Activated CD8-positive, alpha-beta memory T cell treated with anti-CD3 and anti-CD28 coated beads, Interleukin-2, amount 50 U/mL, for 48 hours (primary cell): ENCODE measurements at places on chromosomes 1 and 21.
A peak's percentile ranks its signal among the peaks of the same experiment; 100 is the strongest.

DNA sequence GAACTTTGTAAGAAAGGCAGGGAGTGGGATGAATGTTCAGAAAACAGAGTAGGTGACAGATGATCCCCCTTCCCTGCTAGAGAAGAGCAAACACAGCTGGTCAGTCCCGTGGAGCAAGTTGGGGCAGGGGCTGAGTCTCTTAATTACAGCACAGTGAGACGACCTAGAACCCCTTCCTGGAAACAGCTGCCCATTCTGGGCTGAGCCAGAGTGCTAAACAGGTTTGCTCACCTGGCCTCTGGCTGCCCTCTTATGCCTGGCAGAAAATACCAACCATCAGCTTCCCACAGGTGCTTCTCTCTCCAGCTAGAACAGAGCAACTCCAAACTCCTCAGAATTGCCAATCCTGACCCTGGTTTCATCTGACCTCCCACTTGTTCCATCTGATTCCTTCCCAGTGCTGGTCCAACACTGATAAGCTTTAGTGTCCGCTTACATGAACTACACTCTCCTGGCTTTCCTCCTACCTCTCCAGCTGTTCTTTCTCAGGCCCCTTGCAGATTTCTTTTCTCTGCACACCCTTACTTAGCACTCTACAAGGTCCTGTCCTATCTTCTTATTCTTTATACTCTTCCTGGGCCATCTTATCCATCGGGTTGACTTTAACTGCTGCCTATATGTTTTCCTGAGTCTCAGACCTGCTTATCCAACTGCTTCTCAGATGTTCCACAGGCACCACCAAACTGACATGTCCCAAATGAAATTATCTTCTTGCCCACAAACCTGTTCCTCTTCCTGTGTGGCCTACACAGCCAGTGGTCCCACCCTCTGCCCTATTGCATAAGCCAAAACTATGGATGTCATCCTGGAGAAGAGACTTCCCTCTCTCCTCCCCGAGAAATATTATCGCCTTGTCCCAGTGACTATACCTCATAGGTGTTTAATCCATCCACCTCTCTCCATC, 22.6 kb upstream of the COL9A2 start:
- DNase-seq = peak; percentile 47

- peak; percentile 80 for DNase-seq
Observed at GRCh38 chr1:12059722-12060464, 3.2 kb upstream of the TNFRSF8 start.

DNA sequence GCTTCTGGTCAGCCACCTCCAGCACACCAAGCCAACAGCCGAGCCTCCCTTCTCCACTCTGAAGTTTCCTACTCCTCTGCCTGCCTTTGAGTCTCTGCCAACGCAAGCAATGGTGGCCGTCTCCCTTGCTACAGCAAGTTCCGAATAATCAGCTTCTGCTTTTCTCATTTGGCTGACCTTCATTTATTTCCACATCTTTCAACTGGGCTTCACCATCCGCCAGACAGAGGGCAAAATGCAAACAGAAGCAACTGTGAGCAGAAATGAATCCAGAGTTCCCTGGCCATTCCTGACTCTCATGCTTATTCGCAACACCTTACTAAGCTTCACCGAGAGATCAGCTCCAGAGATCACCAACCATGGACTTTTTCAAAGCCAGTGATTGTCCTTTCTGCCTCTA, 621.0 kb downstream of the NPHP4 start:
- DNase-seq = no peak

DNA sequence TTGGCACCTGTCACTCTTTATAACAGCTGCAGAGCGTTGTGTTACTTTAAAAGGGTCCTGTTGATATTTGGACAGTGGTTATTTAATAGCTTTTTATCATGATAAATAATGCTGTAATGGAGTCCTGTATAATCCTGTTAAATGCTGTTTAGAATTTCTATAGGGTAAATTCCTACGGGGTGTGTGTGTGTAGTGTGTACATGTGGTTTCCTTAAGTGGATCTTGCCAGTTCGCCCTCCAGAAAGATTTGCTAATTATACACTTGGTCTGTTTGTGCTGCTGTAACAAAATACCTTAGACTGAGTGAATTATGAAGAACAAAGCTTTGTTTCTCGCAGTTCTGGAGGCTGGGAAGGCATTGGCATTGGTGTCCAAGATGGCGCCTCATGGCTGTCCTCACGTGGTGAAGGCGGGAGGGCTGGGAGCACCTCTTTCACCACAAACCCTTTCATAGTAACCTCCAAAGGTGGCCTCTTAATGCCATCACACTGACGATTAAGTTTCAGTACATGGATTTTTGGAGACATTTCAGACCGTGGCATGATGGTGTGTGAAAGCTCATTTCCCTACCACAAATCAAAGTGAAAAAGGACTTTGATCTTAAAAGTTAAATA, 11.2 kb downstream of the PRMT2 start:
- peak; percentile 46 for DNase-seq

DNA sequence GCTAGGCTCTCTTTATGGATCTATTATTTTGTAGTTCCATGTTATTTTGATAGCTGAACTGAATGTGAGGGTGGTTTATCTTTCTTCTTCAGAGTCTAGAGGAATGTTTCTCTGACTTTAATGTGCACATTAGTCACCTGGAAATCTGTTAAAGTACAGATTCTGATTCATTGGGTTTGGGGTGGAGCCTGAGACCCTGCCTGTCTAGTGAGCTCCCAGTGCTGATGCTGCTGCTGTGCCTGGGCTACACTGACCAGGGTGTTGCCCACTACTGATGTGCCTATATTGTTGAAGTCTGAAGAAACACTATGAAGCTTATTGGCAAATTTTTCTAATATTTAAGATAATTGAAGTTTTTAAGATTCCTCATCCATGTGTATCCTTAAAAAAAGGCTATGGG, 35.9 kb downstream of the CD46 start:
- DNase-seq = no peak

GRCh38 chr1:1832820-1833219, 54.5 kb upstream of the NADK start:
- no peak for DNase-seq

DNA sequence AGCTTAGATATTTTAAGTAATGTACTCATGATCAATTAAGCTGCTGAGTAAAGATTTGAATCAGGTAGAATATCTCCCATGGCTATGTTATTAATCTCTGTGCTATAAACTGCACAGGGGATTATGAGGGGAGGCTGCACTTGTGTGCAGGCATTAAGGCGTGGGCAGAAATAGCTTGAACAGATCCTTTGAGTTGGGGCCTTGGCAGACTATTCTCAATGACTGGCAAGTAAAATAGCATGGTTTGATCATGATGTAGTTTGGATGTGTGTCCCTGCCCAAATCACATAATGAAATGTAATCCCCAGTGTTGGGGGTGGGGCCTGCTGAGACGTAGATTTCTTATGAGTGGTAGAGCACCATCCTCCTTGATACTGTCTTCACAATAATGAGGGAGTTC, 220.3 kb downstream of the PLPP3 start:
- no peak for DNase-seq

DNA sequence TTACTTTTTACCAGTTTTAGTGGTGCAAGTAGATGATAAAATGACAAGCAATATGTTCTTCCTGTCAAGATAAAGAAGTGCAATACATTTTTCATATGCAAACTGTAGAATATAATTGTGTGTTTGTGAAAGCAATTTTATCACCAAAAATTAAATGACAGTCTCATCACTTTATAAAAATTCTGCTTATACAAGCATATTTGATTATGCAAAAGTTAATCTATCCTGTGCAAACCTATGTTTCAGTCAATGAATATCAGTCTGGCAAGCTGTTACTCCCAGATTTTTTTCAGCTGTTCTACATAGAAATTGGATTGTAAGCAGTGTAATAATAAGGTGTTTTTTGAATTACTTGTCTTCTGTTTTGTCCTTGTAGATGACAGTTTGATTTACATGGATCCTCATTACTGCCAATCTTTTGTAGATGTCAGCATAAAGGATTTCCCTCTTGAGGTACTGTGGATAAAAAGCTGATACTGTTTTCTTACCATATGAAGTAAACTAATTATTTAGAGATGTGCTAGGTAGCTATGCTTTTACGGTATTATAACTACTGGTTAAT, 50.5 kb downstream of the ATG4C start:
- DNase-seq = no peak

- DNase-seq = no peak
Observed at GRCh38 chr1:86993269-86993985, 79.0 kb downstream of the HS2ST1 start.

DNA sequence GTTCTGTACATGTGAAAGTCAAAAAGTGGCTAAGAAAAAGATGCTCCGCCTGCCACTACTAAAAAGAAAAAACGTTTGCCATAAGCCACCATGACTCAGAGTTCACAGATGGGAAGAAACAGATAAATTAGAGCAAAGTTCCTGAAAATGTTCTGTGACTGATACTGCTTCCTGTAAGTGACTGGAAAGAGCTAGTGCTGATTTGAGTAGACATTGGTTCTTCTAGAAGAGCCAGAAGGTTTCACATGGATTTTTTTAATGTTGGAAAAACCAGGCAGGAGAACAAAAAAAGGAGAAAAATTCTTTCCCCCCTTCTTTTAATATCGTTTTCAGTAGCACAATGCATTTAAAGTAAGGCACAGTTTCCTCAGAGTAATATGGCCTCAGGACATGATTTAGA, 221.4 kb downstream of the HLX start:
- no peak for DNase-seq

DNA sequence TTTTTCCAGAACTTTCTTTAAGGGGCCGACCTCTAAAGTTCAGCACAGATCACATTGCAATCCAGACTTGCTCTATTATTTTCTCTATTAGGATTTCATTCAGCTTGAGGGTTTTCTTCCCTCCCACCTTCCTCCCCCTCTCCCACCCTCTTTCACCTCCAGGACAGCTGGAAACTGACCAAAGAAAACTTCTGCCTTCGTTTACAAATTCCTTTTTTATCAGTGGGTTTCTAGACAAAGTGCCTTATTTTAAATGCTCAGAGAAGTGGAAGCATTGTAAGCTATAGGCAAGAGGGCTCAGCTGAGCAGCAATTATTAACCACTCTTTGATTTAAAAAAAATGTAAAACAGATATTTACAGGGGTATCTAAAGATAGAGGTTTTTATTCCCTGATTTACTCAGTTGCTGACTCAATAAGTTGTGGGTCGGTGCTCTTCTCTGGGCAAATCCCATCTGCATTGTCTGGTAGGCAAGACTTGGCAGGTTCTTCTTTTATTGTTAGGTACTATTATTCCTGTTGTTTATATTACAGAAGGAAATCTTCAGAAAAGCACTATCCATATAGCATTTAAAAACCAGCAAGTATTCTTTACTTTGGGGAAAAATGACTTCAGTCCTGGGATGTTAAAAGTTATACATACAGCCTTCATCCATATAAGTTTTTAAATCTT, 277.0 kb upstream of the C1orf105 start:
- DNase-seq = no peak

- no peak for DNase-seq
Observed at GRCh38 chr21:36852293-36852692, 114.2 kb downstream of the HLCS start.

DNA sequence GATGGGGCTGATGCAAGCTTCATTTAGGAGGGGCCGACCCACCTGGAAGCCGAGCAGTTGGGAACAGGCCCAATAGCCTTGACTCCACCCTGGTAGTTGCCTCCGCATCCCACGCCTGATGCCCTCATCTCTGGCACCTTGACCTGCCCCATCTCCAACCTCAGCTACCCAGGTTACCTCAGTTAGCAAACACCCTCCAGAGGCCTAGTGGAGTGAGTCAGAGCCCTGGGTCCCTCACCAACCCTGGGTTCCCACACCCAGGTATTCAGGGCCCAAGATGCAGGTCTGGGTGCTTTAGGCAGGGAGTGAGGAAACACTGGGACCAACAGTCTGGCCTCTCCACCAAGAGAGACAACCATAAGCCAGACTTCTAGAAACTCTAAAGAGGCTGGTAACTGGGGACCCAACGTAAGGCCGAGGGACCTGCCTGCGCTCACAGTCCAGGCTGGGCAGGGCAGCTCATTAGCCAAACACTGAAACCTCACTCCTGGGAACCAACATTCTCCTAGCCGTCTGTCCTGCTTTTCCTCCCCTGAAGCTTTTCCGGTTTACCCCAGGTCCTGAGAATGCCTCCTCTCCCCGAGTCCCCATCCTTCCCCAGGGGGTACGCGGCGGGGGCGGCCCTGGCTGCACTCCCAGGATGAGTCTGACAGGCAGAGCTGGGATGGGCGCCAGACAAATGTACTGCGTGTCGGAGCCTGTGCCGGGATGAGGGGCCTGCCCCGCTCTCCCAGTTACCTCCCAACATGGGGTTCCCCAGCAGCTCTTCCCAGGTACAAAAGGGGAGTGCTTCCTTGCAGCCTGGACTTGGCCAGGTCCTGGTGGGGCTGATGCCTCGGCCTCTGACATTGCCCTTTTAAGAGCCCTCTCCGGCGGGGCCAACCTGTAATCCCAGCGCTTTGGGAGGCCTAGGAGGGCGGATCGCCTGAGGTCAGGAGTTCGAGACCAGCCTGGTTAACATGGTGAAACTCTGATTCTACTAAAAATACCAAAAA, 8.9 kb upstream of the CELSR2 start:
- DNase-seq = no peak

DNA sequence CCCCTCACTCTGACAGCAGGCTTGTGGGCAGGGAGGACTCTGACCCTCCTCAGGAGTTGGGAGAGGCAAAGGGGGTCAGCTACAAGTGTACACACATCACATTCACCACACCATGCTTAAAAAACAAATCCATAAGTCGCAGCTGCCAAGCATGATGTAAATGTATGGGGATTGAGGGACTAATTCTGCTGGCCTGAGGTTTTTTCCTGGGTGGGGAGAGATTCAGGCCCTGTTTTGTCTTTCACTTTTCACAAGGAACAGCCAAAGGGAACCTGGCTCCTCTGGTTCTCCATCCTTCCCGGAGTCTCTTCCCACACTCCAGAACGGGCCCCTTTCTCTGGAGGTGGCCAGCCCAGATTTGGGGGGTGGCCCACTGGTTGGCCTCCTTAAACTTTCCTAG, 1.3 kb upstream of the MTARC2 start:
- no peak for DNase-seq

GRCh38 chr1:31739346-31739745, 24.8 kb downstream of the ADGRB2 start:
- peak; percentile 64 for DNase-seq

DNA sequence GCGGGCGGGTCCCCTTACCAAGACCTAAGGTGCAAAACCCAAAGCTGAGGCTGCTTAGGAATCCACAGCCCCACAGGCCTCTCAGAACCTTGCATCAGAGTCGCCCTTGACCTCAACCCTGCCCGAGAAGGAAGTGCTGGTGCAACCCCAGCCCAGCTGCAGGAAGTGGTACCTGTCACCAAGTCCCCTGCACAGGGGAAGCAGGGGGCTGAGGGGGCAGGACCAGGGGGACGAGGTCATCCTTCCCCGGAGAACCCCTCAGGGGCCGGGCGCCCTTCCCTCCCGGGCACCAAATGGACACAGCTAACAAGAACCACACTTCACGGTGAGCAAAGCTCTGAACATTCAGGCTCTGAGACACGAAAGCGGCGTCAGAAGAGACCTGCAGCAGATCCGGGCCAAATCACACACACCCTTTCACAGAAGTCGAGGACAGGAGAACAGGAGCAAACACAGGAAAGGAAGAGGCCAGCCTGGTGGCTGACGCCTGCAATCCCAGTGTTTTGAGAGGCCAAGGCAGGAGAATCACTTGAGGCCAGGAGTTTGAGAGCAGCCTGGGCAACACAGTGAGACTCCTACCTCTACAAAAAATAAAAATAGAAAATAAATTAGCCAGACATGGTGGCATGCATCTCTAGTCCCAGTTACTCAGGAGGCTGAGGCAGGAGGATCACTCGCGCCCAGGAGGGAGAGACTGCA, 6.4 kb downstream of the ITGB2 start:
- DNase-seq = peak; percentile 79

GRCh38 chr1:151367658-151368392, 4.7 kb downstream of the SELENBP1 start:
- no peak for DNase-seq
